Activated CD4-positive, alpha-beta memory T cell treated with anti-CD3 and anti-CD28 coated beads for 36 hours (primary cell): ENCODE measurements at places on chromosomes 11 and 22.
A peak's percentile ranks its signal among the peaks of the same experiment; 100 is the strongest.

GRCh38 chr11:134512061-134512460 lies 100.0 kb upstream of the B3GAT1 start:
- no peak for DNase-seq

DNA sequence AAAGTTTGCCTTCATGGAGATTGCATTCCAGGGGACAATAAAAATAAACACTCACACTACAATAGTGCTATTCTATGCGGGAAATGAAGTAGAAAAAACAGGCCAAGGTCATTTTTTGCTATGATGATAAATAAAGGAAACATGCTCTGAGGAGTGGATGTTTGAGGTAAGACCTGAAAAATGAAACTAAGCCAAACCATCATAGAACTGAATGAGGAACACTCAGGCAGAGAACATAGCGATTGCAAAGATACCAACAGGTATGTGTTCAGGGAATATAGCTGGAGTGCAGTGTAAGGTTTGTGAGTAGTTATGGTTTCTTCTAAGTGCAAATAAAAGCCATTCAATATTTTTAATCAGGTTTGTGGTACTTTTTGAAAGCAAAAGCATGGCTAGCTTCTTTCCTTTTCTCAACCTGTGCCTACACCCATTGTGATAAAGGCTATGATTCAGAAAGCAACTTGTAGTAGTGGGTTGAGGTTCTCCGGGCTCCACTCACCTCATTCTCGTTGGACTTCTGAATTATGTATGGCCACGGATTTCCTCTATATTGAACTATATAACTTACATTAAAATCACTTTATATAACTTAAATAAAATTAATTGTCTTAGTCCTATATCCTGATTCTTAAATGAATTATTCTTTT lies 278.2 kb upstream of the CHORDC1 start:
- no peak for DNase-seq

DNA sequence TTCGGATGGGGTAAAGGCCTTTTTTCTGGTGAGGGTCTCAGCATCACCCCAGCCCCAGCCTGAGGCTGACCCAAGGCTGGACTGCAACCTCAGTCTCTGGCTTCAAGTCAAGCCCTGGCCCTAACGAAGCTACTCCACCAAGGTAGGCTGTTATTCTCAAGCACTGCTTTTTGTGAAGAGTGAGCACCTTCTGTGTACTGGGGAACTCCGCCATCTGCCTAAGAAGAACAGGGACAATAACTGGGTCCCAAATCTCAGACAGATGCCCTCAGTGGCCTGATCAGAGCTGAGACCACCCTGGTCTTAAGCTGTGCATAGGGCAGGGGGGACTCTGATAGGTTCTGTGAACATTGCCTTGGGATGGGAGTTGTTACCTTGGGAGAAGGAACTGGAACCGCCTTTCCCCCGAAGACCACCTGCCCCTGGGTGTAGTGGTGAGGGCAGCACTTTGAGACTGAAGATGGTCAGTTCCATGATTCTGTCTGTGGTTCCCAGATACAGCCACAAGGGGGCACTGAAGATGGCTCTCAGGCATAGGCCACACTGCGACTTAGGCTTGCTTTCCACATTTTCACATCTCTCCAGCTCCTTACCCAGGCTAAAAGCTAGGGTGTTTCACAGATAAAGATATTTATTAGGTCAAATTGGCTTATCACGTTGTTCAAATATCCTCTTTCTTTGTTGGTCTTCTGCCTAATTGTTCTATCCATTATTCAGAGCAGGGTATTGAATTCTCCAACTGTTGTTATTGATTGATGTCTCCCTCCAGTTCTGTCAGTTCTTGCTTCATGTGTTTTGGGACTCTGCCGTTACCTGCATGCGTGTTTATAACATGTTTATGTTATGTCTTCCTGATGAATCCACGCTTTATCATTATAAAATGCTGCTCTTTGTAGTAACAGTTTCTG lies 11.8 kb upstream of the UVRAG start:
- DNase-seq = peak; percentile 79

DNA sequence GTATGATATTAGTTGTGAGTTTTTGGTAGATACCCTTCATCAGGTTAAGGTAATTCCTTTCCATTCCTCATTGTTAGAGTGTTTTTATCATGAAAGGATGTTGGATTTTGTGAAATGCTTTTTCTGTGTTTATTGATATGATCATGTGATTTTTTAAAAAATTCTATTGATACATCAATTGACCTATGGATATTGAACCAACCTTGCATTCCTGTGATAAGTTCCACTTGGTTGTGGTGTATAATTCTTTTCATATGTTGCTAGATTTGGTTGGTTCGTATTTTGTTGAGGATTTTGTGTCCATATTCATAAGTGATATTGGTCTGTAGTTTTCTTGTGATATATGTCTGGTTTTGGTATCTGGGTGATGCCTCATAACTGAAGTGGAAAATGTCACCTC lies 6.7 kb downstream of the ANKRD13D start:
- no peak for DNase-seq

- no peak for DNase-seq
These were observed 64.2 kb downstream of the BID start for GRCh38 chr22:17710023-17710422.

- no peak for DNase-seq
These were observed 59.5 kb downstream of the SMIM38 start for GRCh38 chr11:69215216-69215615.

DNA sequence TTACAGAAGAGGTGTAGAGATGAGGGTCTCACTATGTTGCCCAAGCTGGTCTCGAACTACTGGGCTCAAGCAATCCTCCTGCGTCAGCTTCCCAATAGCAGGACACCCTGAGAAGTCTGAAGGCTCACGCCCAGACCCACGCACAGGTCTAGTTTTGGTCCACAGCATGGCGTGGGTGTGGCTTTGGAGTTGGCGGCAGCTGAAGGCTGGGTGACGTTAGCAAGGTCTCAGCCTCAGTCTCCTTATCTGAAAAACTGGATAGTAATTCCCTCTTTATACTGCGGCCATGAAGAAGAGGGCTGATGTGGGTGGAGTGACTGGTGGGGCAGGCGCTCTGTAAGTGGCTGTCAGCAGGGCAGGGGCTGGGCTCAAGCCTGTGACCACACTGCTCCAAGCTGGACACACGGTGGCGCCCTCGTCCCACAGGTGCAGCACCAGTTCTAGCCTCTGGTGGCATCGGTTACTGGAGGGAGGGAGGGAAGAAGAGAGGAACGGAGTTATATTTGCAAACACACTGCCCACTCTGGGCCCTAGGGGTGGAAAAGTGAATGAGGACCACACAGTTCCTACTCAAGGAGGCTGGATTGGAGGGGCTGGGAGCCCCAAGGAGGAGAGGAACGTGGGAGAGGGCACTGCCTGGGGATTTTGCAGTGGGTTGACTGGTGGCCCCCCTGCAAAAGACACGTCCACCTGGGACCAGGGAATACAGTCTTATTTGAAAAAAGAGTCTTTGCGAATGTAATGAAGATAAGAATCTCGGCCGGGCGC lies 19.6 kb upstream of the CARD10 start:
- DNase-seq = peak; percentile 96

- DNase-seq = no peak
These were observed 116.6 kb upstream of the TOP3B start for GRCh38 chr22:22099194-22099486.
